ENCODE measurements at places on chromosomes 6 and 20. TPM values are rescaled to one million over a fixed set of nuclear protein-coding genes. Genes with fewer than 3 reads are reported as not detected.

The EPHA7 gene
- total RNA-seq = 0.32 TPM

The SLC22A3 gene
- total RNA-seq = 0.09 TPM

The DEFB132 gene
- not detected for total RNA-seq

The TLDC2 gene
- total RNA-seq = 0.09 TPM

The TENT5A gene
- 23.2 TPM for total RNA-seq

The GJA10 gene
- total RNA-seq = not detected

The HLA-DRA gene
- total RNA-seq = 0.17 TPM

The ACTL10 gene
- 1.9 TPM for total RNA-seq

The ULBP2 gene
- 1.9 TPM for total RNA-seq

The CALHM4 gene
- total RNA-seq = not detected

The PROCR gene
- 125 TPM for total RNA-seq

The FNDC11 gene
- 0.95 TPM for total RNA-seq

The SCRT2 gene
- not detected for total RNA-seq
